ENCODE measurements at places on chromosomes 2 and 18. TPM values are rescaled to one million over a fixed set of nuclear protein-coding genes. Genes with fewer than 3 reads are reported as not detected.

Gene ZNF519
- total RNA-seq, result 6.5 TPM

Gene MC2R
- total RNA-seq, result not detected

Gene FHOD3
- total RNA-seq, result 4.0 TPM

Gene PRSS56
- not detected for total RNA-seq

Gene GPN1
- 34.3 TPM for total RNA-seq

Gene EFR3B
- total RNA-seq, result 0.96 TPM

Gene HOXD11
- total RNA-seq, result not detected

Gene MYO5B
- total RNA-seq, result 32.1 TPM

Gene GALR1
- not detected for total RNA-seq

Gene FOXD4L1
- total RNA-seq, result 0.64 TPM

Gene SOX11
- total RNA-seq, result 0.02 TPM

Gene RBBP8
- 66.6 TPM for total RNA-seq

Gene FSIP2
- total RNA-seq, result not detected

Gene FSHR
- not detected for total RNA-seq

Gene BCS1L
- 57.4 TPM for total RNA-seq

Gene VAMP8
- 52.6 TPM for total RNA-seq

Gene CCDC74B
- total RNA-seq, result 3.2 TPM

Gene EMX1
- 3.1 TPM for total RNA-seq

Gene SKA1
- total RNA-seq, result 34.5 TPM

Gene PRADC1
- total RNA-seq, result 8.6 TPM

Gene CFAP221
- 0.96 TPM for total RNA-seq

Gene GYPC
- 0.66 TPM for total RNA-seq

Gene ALLC
- not detected for total RNA-seq

Gene STARD6
- not detected for total RNA-seq

Gene XIRP2
- not detected for total RNA-seq

Gene COLEC12
- not detected for total RNA-seq

Gene IL36G
- total RNA-seq, result not detected

Gene NIF3L1
- total RNA-seq, result 44.7 TPM

Gene MAP2
- 7.4 TPM for total RNA-seq

Gene NETO1
- total RNA-seq, result not detected

Gene MAB21L4
- total RNA-seq, result not detected

Gene MEP1B
- not detected for total RNA-seq

Gene IRS1
- total RNA-seq, result 88.8 TPM

Gene FEV
- not detected for total RNA-seq

Gene DNAJB2
- total RNA-seq, result 36.2 TPM

Gene PXDN
- 10.7 TPM for total RNA-seq

Gene CD207
- total RNA-seq, result not detected

Gene SGPP2
- total RNA-seq, result 1.6 TPM

Gene DSG4
- 0.07 TPM for total RNA-seq

Gene SH3BP4
- 32.9 TPM for total RNA-seq

Gene NMS
- total RNA-seq, result not detected

Gene PTPRM
- total RNA-seq, result 14.5 TPM

Gene ECEL1
- not detected for total RNA-seq

Gene CCDC68
- total RNA-seq, result 6.6 TPM

Gene DLGAP1
- 0.39 TPM for total RNA-seq

Gene CDK15
- not detected for total RNA-seq

Gene ARHGEF4
- total RNA-seq, result 26.6 TPM

Gene BCL11A
- 0.71 TPM for total RNA-seq

Gene SFTPB
- total RNA-seq, result 13.3 TPM

Gene DNAJC5G
- 2.5 TPM for total RNA-seq

Gene TOGARAM2
- total RNA-seq, result 0.76 TPM

Gene UCN
- total RNA-seq, result 8.0 TPM

Gene ELOA2
- total RNA-seq, result not detected

Gene GALNT14
- 11.2 TPM for total RNA-seq

Gene MARCHF4
- not detected for total RNA-seq

Gene CLIP4
- total RNA-seq, result 27.8 TPM

Measured in HCT116 (cell line).